ENCODE measurements at places on chromosomes 2 and 18.

DNA sequence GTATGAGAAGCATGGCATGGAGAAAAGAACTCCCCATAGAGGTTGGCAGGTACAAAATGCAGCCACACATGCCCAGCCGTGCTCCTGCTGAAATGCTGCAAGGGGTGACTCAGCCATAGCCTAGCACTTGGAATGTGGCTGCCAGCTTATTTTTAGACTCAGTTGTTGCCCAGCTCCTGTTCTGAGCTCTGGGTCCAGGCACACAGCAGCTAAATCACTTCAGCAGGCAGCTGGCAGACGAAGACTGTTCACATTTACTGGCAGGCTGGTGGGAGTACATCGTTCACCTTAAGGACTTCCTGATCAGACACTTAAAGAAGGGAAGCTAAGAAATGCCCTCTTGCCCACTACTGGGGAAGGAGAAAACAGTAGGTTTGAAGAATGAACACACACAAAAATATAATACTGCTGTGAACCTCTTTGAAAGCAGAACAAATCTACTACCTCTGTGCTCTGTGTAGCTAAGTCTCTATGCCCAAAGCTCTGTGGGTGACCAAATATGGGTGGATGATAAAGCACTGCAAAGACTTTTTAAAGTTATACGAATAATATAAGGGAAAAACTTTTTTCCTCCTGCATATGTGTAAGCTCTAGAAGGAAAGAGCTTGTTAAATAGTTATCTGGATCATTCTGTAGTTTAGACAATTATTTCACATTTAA lies 146.1 kb downstream of the LNPK start:
- H3K4me3 ChIP-seq, result no peak overlapping the region
- no peak overlapping the region for H3K27ac ChIP-seq
- H3K4me1 ChIP-seq, result no peaks in the 10 kb centered on the region
- no peaks in the 10 kb centered on the region for H3K27me3 ChIP-seq

DNA sequence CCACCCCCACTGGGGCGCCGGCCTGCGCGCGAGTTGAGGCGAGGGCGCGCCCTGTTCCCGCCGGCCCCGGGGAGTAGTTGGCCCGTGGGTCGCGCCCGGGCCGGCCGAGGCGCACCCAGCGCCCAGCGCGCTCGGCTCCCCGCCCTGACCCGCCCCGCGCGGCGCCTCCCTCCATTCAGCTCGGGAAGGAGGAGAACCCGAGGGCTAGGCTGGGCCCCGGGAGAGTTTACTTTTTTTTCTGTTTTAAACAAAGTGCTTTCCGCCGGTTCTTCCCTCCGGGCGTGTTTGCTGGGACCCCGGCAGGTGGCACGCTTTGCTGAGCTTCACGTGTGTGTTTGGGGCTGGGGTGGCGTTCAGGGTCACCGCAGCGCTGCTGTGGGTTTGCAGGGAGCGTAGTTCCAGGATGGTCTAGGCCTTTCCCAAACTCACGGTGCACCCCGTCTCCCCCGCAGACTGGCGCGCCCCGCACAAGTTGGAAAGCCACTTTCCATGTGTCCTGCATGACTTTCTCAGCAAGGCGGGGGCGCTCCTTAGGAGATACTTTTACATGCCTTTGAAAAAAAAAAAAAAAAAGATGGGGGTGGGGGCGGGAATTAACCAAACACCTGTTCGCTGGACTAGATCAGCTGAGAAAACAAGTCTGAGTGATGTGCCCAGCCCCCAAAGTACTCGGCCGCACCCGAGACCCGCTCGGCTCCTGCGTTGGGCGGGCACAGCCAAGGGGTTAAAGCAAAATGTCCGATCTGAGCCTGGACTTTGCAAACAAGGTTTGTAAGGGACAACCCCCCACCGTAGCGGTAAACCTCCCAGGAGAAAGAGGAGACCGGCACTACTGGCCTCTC lies 825 bp downstream of the ITGA6 start:
- H3K4me3 ChIP-seq, result peak overlapping the region; percentile 81
- H3K36me3 ChIP-seq, result no peaks in the 10 kb centered on the region
- H3K4me1 ChIP-seq, result peaks cover 20% of the 10 kb centered on the region

DNA sequence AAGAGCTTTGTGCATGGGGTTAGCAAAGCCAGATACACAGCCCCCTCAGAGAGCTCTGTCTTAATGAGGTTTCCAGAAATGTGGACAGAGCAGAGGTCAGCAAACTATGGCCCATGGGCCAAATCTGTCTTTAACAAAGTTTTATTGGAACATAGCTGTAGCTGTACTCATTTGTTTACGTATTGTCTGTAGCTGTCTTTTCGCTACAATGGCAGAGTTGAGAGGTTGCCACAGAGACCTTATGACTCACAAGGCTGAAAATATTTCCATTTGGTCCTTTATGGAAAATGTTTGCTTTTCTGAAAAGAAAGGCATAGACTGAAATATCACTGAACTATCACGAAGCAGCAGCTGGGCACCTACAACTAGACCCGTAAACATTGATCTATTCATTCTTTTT lies 841.8 kb downstream of the SLC4A3 start:
- H3K27ac ChIP-seq, result no peak overlapping the region
- no peaks in the 10 kb centered on the region for H3K4me1 ChIP-seq
- DNase-seq, result no peak
- H3K27me3 ChIP-seq, result no peaks in the 10 kb centered on the region
- H3K36me3 ChIP-seq, result no peaks in the 10 kb centered on the region
- no peak overlapping the region for H3K4me3 ChIP-seq

DNA sequence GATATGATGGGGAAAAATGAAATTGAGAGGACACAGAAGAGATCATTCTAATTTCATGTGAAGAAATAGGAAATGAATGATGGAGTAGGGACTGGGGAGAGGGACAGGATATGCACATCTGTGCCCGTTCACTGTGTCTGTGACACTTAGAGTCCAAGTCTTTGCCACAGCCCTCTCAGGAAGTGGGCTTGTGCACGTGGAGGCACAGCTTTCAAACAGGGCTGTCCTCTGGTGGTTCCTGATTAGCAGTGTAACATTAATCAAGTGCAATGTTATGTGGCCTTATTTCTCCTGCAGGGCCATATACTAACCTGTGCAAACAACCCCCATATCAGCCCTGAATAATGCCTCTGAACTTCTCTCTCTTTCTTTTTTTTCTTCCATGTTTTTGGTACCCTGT lies 312.2 kb upstream of the FAM98A start:
- no peak for DNase-seq
- H3K27ac ChIP-seq, result no peak overlapping the region
- no peaks in the 10 kb centered on the region for H3K4me1 ChIP-seq

DNA sequence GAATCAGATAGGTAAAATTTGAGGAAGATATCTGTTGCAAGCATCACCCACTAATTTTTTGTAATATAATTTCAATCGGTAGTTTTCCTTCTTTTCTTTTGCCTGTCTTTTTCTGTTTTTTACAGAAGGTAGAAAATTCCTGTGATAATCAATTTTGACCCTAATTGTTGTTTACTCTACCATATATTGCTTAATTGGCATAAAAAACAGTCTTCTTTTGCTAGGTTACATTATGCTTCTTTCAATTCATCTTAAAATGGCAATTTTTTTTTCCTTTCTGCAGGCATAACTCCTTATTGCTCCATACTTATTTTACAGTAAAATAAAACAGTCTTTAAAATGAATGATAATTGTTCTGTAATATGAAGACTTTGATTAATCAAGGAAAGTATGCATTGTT lies 286.2 kb upstream of the LRP1B start:
- H3K4me1 ChIP-seq, result no peaks in the 10 kb centered on the region
- no peak for DNase-seq
- H3K27ac ChIP-seq, result no peak overlapping the region
- no peaks in the 10 kb centered on the region for H3K36me3 ChIP-seq
- no peaks in the 10 kb centered on the region for H3K27me3 ChIP-seq
- no peak overlapping the region for H3K4me3 ChIP-seq

GRCh38 chr18:36901277-36901701 lies 72.4 kb downstream of the KIAA1328 start:
- H3K4me3 ChIP-seq, result no peak overlapping the region
- H3K27me3 ChIP-seq, result no peaks in the 10 kb centered on the region
- no peak for DNase-seq

DNA sequence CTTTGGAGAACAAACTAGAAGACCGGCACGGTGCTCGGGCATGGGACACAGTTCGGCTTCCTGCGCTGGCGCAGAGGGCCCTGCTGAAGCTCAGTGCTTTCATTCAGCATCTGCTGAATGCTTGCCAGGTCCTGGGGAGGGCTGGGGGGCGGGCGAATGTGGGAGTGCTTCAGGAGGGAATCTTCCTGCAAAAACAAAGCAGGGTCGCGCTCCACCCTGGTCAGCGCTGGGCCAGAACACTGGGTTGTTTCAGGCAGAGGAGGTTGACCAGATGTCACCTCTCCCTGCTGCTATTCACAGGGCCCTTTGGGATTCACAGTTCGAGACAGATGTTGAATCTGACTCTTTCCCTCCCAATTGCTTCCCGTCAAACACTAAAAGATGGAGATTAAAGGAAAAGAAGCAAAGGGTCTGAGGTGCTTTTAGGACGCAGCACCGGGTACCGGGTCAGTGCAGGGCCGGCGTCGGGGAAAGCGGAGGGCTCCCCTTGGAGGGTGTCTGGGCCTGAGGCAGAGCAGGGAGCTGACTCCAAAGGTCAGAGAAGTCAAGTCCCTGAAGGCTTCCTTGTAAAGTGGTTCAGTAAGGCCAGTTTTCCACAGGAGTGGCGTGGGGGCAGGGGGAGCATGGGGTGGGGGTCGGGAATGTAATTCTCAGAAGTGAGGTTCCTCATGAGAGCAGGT lies 82.1 kb upstream of the PXDN start:
- no peaks in the 10 kb centered on the region for H3K4me1 ChIP-seq
- H3K36me3 ChIP-seq, result no peaks in the 10 kb centered on the region
- H3K4me3 ChIP-seq, result no peak overlapping the region
- no peaks in the 10 kb centered on the region for H3K27me3 ChIP-seq

DNA sequence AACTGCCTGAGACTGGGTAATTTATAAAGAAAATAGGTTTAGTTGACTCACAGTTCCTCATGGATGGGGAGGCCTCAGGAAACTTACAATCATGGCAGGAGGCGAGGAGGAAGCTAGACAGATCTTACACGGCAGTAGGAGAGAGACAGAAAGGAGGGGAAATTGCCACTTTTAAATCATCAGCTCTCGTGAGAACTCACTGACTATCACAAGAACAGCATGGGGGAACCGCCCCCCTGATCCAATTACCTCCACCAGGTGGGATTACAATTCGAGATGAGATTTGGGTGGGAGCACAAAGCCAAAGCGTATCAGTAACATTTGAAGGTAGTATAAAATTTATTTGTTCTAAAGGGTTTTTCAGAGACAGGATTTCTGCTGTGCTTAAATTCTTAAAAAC lies 5.4 kb downstream of the GALM start:
- peaks cover 7% of the 10 kb centered on the region for H3K4me1 ChIP-seq
- H3K27ac ChIP-seq, result no peak overlapping the region
- H3K27me3 ChIP-seq, result no peaks in the 10 kb centered on the region

GRCh38 chr2:28469947-28470535 lies 25.8 kb upstream of the PLB1 start:
- no peaks in the 10 kb centered on the region for H3K27me3 ChIP-seq
- peak; percentile 42 for DNase-seq
- H3K36me3 ChIP-seq, result no peaks in the 10 kb centered on the region
- peaks cover 4% of the 10 kb centered on the region for H3K4me1 ChIP-seq
- H3K4me3 ChIP-seq, result no peak overlapping the region

- no peaks in the 10 kb centered on the region for H3K36me3 ChIP-seq
- H3K27ac ChIP-seq, result peak overlapping the region; percentile 98
- peak overlapping the region; percentile 60 for H3K4me3 ChIP-seq
- peak; percentile 72 for DNase-seq
Observed at GRCh38 chr18:3596637-3597384, 146.8 kb downstream of the TGIF1 start.

DNA sequence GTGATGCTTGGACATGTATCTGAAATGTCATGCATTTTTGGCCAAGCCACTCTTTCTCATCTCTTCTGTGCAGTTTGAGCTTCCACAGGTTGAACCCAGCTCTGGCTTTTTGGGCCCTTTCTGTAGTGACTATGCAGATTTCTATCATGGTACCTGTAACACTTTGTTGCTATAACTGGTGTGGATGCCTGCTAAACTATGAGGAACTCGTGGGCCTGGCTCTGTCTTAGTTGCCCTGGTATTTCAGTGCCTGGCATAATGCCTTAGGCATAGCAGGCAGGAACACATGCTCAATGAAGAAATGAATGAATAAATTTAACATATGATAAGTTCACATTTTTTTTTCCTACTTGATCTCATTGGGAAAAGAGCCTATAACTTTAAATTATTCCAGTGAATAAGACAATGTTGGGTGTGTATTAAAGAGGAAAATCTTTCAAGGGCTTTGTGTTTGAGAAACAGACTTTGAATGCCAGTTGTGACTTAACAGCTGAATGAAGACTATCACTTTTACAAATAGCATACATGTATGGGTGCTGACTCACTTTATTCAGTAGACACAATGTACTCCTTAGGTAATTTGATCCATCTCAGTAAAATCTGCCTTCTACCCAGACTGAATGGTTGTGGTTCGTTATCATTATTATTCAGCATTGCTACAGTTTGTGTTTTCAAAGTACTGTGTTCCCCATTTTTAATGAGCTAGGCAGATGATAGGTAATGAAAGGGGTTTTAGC lies 86.4 kb upstream of the MAP4K3 start:
- H3K36me3 ChIP-seq, result no peaks in the 10 kb centered on the region
- DNase-seq, result no peak
- H3K4me3 ChIP-seq, result no peak overlapping the region
- peaks cover 11% of the 10 kb centered on the region for H3K4me1 ChIP-seq
- H3K27me3 ChIP-seq, result no peaks in the 10 kb centered on the region

- H3K27ac ChIP-seq, result no peak overlapping the region
- DNase-seq, result peak; percentile 67
- H3K4me1 ChIP-seq, result peaks cover 8% of the 10 kb centered on the region
- H3K4me3 ChIP-seq, result no peak overlapping the region
- peaks cover 11% of the 10 kb centered on the region for H3K36me3 ChIP-seq
Observed at GRCh38 chr2:241063587-241063986, 38.5 kb downstream of the MTERF4 start.

DNA sequence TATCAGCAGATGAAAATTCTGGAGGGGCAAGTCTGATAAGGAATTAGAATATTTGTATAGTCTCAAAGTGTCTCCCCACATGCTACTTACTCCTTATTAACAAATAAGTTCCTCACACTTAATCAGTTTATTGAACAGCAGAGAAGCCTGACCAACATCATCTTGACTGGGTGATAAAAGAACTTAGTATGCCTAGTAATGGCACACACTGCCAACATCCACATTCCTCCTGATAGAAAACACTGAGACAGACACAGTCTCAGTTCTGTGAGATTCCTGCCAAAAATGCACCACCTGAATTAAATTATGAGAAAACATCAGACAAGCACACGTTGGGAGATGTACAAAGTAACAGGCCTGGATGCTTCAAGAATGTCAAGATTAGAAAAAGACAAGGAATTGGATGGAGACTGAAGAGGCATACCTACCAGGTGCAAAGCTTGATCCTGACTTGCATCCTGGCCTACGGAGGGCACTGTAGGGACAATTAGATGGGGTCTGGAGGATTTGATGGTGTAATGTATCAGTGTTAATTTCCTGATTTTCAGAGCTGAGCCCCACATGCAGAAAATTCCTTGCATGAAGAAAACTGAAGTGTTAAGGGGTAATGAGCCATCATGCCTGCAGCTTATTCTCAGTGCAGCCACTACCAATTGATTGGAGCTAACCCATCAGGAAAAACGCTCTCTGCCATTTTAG lies 200.4 kb upstream of the SH3BP4 start:
- H3K4me3 ChIP-seq, result no peak overlapping the region
- no peaks in the 10 kb centered on the region for H3K27me3 ChIP-seq
- H3K27ac ChIP-seq, result no peak overlapping the region
- H3K36me3 ChIP-seq, result no peaks in the 10 kb centered on the region
- H3K4me1 ChIP-seq, result no peaks in the 10 kb centered on the region
- DNase-seq, result no peak

- H3K4me3 ChIP-seq, result no peak overlapping the region
- DNase-seq, result no peak
- no peak overlapping the region for H3K27ac ChIP-seq
- H3K36me3 ChIP-seq, result no peaks in the 10 kb centered on the region
- no peaks in the 10 kb centered on the region for H3K27me3 ChIP-seq
Observed at GRCh38 chr2:77016443-77017354, 505.5 kb downstream of the LRRTM4 start.

Measured in upper lobe of right lung (tissue), 1 donor.